Stimulated activated CD4-positive, alpha-beta T cell treated with anti-CD3 and anti-CD28 coated beads, Interleukin-15, amount 100 ng/mL, for 24 hours (primary cell): ENCODE measurements at places on chromosomes 5 and 9.
A peak's percentile ranks its signal among the peaks of the same experiment; 100 is the strongest.

- DNase-seq = no peak
These were observed 61.0 kb upstream of the RAD23B start for GRCh38 chr9:107222020-107222522.

DNA sequence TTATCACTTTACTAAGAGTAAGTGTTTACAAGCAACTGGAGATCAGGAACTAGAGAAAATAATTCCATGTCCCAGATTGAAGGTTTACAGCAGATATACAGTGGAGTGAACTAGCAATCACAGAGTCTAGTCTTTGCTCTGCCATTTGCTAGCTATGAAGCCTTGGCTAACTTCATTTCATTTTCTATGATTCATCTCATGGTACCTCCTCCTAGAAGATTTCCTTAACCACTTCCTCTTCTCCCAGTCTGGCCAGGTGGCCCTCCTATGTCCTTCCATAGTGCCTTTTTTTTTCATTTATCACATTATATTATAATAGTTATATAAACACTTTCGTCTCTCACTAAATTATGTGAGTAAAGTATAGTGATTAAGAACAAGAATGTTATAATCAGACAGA lies 52.1 kb downstream of the GRIA1 start:
- no peak for DNase-seq

DNA sequence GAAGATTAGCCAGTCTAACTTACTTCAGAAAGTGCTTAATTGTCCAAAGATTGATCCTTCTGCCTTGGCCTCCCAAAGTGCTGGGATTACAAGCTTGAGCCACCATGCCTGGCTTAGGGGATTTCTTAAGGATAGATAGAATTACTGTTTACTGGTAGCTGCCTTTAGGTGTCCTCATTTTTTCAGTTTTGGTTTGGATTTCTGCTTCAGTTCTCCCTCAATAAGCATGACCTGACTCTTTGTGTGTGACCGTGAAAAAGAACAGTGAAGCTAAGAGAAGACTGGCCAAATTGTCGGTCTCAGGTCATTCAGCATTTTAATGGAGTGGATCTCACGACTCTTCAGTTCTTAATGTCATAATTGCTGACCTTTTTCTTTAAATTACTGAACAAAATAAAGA lies 22.9 kb upstream of the CMYA5 start:
- no peak for DNase-seq

DNA sequence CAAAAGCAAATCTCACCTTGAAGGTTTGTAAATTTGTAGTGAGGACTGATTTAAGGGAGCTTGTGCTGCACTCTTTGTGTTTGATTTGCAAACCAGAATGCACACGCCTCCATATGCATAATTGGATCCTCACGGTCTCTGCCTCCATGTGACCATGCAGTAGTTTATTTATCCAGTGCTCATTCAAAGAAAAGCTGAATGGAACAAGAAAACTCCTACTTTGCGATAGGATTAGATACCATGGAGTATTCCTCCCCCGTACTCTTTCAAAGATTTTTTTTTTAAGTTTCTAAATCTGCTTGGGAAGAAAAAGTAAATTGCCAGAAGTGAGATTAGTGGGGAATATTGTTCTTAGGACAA lies 290.4 kb upstream of the TUT7 start:
- DNase-seq = no peak

DNA sequence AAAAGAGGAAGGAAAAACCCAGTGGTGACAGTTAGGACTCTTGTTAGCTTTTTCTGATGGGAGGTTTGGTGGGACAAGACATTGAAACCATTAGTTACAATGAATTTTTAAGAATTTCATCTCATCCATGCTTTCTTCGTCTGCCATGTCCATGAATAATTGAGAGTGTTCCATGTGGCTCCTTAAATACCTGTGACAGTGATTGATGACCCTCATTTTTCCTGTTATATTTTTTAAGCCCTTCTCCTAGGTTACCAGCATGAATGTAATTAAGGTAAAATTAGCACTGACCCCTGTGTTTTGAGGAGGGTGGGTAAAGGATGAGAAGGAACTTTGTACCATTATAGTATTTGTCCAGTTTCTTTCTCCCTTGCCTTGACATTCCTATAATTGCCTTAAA lies 23.5 kb upstream of the PHF2 start:
- no peak for DNase-seq

DNA sequence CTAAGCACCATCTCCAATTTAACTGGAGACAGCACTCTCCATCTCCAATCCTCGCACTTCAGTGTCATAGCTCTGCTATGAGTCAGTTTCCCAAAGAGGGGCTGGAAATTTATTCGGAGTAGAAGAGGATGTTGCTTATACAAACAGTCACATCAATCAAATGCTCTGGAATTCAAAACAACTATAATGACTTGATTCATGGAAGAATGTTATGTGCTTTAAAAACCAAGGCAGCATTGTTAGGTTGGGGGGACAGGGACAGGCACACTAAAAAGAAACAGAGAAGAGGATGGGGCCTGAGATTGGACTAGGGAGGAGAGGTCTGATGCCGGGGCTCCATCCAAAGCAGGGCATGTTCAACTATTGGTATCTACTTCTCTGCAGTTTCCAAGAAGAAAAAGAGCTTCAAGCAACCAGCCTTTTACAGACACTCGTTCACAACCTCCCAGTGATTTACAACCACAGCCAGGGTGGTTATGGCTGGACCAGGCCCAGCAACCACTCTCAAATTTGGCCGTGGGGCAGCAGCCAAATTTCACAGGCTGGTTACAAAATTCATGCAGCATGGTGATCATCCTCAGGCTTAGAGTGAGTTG lies 117.5 kb upstream of the ZNF366 start:
- DNase-seq = no peak

DNA sequence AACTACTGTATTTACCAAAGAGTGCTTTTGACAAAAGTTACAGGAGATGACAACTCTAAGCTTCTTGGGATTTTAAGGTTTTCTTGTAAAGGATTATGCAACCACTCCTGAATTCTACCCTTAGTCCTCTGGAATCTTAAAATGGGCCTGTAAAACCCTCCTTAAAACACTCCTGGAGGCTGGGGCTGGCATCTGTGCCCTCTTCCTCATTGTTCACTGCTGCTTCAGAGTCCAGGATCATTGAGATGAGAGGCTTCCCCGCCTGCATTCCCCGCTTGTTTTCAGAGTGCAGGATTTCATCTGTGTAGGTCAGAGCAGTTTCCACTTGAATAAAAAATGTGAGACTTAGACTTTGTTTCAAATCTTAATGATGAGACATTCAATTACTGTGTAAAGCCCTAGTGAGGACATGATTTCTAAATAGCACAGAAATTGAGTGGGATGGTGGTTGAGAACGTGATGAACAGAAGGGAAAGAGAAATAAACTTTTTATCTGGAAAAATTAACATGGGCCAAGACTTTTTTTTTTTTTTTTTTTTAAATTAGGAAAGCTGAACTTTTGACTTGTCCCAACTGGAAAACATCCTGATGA lies 40.4 kb downstream of the PCSK5 start:
- DNase-seq = no peak

- DNase-seq = peak; percentile 51
These were observed 9.1 kb downstream of the DIPK1B start for GRCh38 chr9:136721339-136722092.

DNA sequence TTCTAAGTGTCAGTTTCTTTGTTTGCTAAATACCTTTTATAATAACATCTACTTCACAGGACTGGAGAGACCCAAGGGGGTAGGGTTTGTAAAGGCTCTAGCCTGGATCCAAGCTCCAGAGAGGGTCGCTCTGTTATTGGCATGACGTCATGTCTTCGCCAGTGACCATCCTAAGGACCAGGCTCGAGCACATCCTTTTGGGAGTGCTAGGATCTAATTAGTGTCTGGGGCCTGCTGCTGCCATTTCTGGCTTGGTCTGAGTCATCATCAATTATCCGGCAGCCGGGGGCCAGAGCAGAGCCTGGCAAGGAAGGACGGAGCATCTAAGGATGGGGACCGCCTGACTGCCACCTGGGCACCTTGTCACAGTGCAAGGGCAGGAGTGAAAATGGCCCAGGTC lies 153.0 kb downstream of the NSG2 start:
- DNase-seq = no peak

- no peak for DNase-seq
These were observed 81.8 kb downstream of the ZNF618 start for GRCh38 chr9:113957821-113958341.

- no peak for DNase-seq
These were observed 81.0 kb downstream of the KCNT1 start for GRCh38 chr9:135782946-135783345.

- DNase-seq = no peak
These were observed 11.0 kb upstream of the PLAC8L1 start for GRCh38 chr5:146116361-146116760.

GRCh38 chr5:91089758-91090157 lies 293.4 kb downstream of the ARRDC3 start:
- DNase-seq = no peak

DNA sequence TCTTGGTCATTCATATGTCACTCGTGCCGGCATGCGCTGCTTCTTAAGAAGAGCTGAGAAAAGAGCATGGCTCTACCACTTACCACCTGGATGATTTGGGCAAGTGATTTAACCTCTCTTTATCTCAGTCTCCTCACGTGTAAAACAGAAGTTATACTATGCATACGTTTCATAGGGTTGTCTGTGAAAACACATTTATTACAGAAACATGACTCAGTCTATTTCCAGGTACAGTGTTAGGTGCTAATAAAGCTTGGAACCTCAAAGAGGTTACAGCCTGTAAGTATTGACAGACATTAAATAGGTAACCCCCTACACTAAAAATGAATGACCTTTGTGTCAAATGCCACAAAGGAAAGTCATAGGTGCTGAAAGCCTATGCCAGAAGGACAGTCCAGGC lies 43.1 kb downstream of the MED27 start:
- DNase-seq = no peak

DNA sequence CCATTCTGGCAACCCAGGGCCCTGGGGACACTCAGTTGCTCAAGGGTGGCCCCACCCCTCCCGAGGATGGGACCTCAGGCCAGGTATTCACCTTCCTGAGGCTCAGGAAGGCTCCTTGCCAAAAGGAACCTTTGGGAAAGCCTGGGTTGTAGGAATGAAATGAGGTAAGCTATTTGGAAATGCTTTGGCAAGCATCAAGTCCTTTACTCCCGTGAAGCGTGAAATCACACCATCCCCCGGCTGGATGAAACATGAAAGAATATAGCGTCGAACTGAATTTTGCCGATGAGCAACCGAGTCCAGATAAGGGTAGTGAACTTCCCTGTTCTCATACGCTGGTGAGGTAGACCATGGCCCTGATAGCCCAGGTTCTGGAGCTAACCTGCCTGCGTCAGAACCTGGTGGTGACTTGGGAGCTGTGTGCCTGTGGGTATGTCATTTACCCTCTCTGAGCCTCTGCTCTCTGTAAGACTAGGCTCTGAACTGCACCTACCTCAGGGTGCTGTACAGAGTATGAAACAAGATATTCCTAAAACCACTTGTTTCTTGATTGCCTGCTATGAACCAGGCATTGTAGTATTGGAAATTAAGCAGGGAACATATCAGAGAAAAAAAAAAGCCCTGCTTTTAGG lies 105.3 kb upstream of the BOD1 start:
- DNase-seq = no peak

- no peak for DNase-seq
These were observed 285.3 kb upstream of the GRAMD2B start for GRCh38 chr5:126137891-126138280.

- DNase-seq = no peak
These were observed 114.4 kb downstream of the SEC61B start for GRCh38 chr9:99336531-99336930.

DNA sequence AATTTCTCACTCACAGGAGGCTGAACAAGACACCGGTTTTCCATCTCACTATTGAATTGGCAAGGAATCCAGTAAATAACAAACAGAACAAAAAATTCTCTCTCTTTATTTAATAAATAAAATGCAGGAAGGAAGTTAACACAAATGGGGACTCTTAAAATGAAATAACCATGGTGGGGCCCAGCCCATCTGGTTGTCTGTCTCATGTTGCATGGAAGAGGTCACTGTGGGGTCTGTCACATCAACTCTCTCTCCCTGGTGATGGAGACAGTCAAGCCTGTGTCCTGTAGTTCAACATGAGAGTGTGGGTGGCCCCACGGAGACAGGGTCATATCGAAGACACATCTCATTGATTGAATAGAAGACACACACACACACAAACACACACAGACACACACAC lies 297.7 kb downstream of the IRX2 start:
- DNase-seq = no peak

GRCh38 chr9:126276056-126276728 lies 50.4 kb upstream of the MVB12B start:
- no peak for DNase-seq

DNA sequence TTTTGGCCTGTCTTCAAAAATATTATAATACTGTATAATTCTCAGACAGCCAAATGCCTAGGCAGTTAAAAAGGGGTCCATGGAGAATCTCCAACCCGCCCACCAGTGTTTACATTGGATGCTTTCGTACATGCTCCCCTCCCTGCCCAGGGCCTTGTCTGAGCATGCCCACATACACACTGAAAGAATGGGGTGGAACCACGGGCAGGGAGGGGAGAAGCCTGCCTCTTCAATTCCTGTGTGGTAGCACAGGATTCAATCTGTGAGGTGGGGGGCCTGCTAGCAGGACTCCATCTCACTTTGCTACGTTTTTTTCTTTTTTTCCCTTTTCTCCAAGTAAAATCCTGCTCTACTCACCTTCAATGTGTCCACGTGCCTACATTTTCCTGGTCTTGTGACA lies 314.7 kb upstream of the GRAMD2B start:
- no peak for DNase-seq

DNA sequence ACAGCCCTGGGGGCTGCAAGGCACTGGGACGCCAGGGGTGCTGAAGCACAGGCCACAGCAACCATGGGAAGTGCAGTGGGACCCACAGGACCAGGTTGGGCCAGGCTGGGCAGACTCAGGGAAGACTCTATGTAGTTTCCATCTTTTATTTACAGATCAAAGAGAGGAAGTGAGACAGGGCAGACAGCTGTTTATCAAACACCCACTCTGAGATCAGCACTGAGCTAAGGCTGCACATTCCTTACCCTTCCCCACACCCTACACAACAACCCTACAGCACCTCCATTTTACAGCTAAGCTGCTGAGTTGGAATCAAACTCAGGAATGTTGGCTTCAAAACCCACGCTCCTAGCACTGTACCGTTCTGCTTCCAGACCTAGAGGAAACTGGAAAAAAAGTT lies 19.8 kb downstream of the BARHL1 start:
- no peak for DNase-seq

GRCh38 chr5:132774896-132775295 lies 2.1 kb downstream of the SEPTIN8 start:
- no peak for DNase-seq

- no peak for DNase-seq
These were observed 1234.8 kb upstream of the C9orf72 start for GRCh38 chr9:28808042-28808441.

- DNase-seq = peak; percentile 27
These were observed 2.9 kb upstream of the CNTRL start for GRCh38 chr9:121071756-121072421.
